ENCODE measurements at places on chromosomes 4 and X.

- DNase-seq: peak; percentile 44
Measured at GRCh38 chrX:123962794-123963373, 1.4 kb downstream of the STAG2 start.

DNA sequence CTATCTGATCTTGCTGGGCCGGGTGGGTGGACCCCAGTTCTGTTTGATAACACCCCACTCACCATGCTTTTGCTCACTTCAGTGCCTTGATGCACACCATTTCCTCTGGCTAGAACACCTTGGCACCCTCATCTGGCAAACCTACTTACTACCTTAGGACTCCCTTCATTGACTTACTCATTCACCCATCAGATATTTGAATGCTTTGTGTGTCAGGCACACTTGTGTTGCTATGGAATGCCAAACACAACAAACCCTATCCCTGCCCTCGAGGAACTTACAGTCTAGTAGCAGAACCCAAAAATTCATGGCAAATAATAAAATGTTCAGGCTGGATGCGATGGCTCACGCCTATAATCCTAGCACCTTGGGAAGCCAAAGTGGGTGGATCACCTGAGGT is 13.9 kb downstream of the CCNG2 start:
- DNase-seq: no peak

GRCh38 chrX:154873329-154873728 is 12.8 kb upstream of the F8A1 start:
- DNase-seq: no peak

DNA sequence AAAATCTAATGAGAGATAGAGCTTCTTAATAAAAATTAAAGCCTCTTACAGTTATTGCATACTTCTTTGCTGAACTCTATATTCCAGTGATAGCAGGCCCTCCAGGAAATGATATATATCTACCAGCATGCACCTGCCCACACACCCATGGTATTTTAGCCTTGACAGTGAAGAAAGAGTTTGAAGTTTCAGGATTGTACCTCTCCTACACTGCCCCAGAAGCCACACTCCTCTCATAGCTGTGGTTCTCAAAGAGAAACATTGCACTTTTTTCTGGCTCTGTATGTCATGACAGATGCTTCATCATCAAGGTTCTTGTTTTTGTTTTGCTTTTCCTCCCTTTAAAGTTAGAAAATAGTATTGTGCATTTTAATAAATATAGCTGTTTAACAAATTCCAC is 34.0 kb downstream of the INPP4B start:
- no peak for DNase-seq

DNA sequence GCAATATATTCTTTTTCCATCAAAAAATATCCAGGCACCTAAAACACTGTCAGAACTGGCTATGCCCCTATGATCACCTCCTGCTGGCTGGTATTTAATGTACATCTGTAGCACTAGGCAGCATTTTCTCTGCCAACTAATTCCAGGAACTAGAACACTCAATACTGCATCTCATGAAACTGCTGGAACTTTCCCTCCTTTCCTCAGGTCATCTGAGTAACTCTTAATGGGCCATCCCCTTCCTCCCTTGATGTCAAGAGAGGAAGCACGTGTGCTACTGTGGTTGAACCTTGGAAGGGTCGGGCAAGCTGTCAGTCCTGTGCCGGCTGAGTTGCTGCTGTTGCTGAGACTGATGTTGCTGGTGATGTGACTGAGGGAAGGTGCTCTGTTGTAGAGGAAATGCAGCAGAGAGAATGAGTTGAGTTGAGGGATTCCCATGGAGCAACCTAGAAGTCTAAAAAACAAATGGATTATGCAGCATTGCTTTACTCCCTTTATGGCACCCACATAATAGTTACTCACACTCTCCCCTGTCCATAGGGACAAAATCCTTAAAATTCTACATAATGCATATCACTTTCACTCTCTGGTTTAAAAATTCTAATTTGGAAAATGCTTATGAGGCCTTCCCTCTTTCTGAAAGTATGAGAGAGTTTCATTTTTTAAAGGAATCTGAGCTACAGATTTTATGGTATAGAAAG is 39.5 kb downstream of the TMEM165 start:
- no peak for DNase-seq

- DNase-seq: no peak
Measured at GRCh38 chrX:7069556-7069955, 78.0 kb upstream of the STS start.

- DNase-seq: no peak
Measured at GRCh38 chr4:154211506-154211905, 280.1 kb downstream of the DCHS2 start.

Measured in C1 segment of cervical spinal cord (tissue), 14 donors.